ENCODE measurements at places on chromosomes 13 and 19.

- DNase-seq: no peak
Observed at GRCh38 chr13:98652721-98653462, 76.0 kb upstream of the STK24 start.

DNA sequence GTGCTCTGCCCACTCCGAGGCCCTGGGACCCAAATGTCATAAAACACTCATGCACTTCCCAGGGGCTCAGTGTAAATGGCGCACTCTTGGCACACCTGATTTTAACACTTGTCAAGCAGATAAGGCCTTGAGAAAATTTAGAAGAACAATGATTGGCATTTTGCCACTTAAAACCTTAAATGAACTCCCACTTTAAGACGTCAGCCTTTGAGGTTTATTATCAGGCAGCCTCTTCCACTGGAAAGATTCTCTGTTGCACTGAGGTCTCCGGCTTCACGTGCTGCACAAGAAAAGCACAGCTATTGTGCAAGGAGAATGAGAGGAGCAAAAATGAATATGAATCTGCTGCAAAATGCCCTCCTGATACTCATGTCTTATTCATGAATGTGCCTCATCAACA is 38.5 kb upstream of the ATP11A start:
- no peak for DNase-seq

DNA sequence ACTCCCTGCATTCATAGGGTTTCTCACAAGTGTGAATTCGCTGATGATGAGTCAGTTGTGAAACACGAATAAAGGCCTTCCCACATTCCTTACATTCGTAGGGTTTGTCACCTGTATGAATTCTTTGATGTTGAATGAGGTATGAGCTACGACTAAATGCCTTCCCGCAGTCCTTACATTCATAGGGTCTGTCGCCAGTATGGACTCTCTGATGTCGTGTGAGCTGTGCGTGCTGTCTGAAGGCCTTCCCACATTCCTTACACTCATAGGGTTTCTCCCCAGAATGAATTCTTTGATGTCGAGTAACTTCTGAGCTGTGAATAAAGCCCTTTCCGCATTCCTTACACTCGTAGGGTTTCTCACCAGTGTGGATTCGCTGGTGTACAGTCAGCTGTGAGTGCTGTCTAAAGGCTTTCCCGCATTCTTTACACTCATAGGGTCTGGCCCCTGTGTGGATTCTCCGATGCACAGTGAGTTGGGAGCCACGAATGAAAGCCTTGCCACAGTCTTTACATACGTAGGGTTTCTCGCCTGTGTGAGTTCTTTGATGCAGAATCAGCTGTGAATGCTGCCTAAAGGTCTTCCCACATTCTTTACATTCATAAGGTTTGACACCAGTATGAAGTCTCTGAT is 30.5 kb upstream of the COX7A1 start:
- no peak for DNase-seq

DNA sequence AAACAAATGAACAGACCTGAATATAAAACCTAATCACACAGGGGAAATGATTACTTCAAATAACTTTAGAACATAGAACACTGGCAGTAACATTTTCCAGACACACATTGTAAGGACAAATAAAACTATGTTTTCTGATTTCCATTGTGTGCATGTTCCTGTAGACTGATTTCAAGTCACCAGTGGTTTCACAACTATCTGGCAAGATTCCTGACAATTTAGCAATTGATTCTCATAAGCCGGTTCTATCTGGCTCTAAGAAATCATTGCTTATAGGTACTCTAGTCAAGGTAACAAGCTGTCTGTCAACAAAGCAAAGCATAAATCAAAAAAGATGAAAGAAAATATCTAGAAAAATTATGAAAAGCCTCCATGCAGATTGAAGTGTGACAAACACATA is 19.6 kb upstream of the PCCA start:
- DNase-seq: no peak

All from activated CD4-positive, alpha-beta T cell treated with anti-CD3 and anti-CD28 coated beads, Interleukin-2, amount 50 U/mL, for 1 hour (primary cell).